ENCODE measurements at places on chromosomes 16 and 17.

DNA sequence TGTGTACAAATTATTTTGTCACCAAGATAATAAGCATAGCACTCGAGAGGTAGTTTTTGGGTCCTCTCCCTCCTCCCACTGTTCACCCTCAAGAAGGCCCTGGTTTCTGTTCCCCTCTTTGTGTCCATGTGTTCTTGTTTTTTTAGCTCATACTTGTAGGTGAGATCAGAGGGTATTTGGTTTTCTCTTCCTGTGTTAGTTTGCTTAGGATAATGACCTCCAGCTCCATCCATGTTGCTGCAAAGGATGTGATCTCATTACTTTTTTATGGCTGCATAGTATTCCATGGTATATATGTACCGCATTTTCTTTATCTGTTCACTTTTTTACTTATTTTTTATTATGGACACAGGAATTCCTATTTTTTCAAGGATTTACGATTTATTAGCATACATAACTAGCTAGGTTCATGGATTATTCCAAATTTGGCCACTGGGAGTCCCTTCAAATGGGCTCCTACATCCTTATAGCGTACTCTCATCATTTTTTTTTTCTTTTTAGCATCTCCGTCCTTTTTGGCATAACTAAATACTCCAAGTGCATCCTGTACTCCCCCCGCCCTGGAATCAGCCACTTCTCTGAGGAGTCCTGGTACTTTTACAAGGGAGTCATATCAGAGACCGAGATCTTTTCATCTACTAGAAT, 7.3 kb downstream of the TADA2A start:
- no peak for DNase-seq
- no peaks in the 10 kb centered on the region for H3K27me3 ChIP-seq
- H3K4me3 ChIP-seq, result no peak overlapping the region
- peaks cover 38% of the 10 kb centered on the region for H3K36me3 ChIP-seq
- no peak overlapping the region for H3K27ac ChIP-seq

GRCh38 chr16:2846511-2847310, 11.3 kb downstream of the PRSS22 start:
- peaks cover 7% of the 10 kb centered on the region for H3K27me3 ChIP-seq
- DNase-seq, result no peak
- H3K36me3 ChIP-seq, result no peaks in the 10 kb centered on the region
- no peak overlapping the region for H3K27ac ChIP-seq
- peaks cover 21% of the 10 kb centered on the region for H3K4me1 ChIP-seq

DNA sequence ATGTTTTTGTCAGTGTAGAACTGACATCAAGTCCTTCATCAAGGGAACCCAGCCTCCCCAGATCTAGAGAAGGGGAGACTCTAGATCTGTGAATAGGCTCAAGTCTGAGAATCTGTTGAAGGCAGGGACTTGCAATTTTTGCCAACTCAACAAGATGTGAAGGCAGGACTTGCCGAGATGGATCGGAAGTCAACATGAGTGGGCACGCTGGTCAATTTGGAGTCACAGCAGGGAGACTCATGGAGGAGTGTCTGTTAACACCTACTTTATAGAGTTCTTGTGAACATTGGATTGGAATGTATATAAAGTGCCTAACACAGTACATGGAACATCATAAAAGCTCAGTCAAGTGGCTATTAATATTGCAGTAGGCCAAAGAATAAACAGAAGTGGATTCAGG, 10.0 kb downstream of the ZNF689 start:
- no peak overlapping the region for H3K4me3 ChIP-seq
- DNase-seq, result no peak
- peaks cover 14% of the 10 kb centered on the region for H3K36me3 ChIP-seq
- no peaks in the 10 kb centered on the region for H3K27me3 ChIP-seq

DNA sequence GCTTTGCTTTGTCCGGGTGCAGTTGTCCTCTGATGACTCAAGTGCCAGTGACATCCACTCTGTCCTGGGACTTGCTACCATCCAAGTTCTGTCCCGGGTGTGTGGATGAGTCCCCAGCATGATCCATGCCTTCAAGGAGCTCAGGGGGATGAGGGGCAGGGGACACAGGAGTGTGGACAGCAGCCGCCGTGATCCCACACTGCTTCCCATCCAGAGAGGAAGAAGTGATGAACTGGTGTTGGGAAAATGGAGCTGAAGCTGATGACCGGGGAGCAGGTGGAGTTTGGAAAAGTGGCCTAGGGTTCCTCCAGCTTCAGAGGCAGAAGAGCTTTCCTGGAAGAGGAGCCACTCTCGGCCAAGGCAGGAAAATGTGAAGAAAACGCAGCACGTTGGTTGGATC, 249.6 kb upstream of the TNRC6C start:
- H3K27me3 ChIP-seq, result no peaks in the 10 kb centered on the region
- no peak for DNase-seq
- peaks cover 1% of the 10 kb centered on the region for H3K36me3 ChIP-seq
- H3K27ac ChIP-seq, result no peak overlapping the region
- H3K4me1 ChIP-seq, result no peaks in the 10 kb centered on the region
- H3K4me3 ChIP-seq, result no peak overlapping the region

DNA sequence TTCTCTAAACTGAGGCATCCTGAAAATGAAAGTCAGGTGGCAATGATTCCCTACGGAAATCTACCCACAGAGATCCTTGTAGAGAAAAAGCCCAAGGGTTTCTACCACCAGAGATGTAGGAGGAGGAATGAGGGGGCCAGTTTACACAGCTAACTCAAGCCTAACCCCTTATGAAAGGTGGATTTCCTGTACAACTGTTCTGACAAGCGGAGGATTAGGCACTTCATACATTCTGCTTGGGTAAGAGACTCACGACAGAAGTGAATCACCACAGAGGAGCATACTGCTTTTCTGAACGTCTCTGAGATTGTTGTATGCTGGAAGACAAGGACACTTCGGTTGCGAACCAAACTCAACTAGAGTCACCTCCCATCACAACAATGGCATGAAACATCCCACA, 72.7 kb downstream of the SMG6 start:
- H3K27ac ChIP-seq, result no peak overlapping the region
- peaks cover 17% of the 10 kb centered on the region for H3K4me1 ChIP-seq
- H3K27me3 ChIP-seq, result no peaks in the 10 kb centered on the region
- DNase-seq, result no peak

DNA sequence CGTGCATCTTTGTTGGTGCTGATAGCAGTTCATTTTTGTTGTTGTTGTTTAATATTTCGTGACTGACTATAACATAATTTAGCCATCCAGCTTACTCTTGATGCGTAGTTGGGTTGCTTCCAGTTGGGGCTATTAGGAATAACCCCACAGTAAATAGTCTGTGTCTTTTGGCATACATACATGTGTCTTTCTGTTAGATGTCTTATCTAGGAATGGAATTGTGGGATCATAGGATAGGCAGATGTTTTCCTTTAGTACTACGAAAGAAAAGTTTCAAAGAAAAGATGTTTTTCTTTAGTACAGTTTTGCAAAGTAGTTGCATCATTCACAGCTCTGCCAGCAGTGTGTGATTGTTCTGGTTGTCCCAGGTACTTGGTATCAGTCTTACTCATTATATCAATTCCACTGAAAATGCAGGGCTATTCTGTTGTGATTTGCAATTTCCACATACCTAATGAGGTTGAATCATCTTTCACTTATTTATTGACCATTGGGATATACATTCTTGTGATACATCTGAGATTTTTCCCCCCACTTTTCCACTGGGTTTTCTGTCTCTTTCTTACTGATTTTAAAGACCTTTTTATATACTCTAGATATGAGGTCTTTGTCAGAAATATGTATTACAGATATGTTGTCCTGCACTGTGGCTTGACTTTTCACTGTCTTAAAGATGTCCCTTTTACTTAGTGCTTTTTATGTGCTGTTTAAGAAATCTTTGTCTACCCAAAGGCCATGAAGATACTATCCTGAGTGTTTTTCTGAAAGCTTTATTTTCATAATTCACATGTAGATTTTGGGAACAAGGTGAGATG, 173.3 kb downstream of the MRTFB start:
- DNase-seq, result peak; percentile 14
- H3K27ac ChIP-seq, result peak overlapping the region; percentile 56
- H3K4me1 ChIP-seq, result peaks cover 9% of the 10 kb centered on the region
- H3K27me3 ChIP-seq, result no peaks in the 10 kb centered on the region
- no peak overlapping the region for H3K4me3 ChIP-seq

GRCh38 chr17:74435775-74436359, 4.0 kb downstream of the GPRC5C start:
- no peak overlapping the region for H3K4me3 ChIP-seq
- H3K36me3 ChIP-seq, result peaks cover 1% of the 10 kb centered on the region
- H3K27me3 ChIP-seq, result peaks cover 33% of the 10 kb centered on the region
- peaks cover 8% of the 10 kb centered on the region for H3K4me1 ChIP-seq
- no peak overlapping the region for H3K27ac ChIP-seq

- peaks cover 29% of the 10 kb centered on the region for H3K4me1 ChIP-seq
- H3K36me3 ChIP-seq, result peaks cover 13% of the 10 kb centered on the region
- no peak overlapping the region for H3K4me3 ChIP-seq
- H3K27ac ChIP-seq, result peak overlapping the region; percentile 66
Observed at GRCh38 chr17:42025191-42025579, 5.3 kb downstream of the NKIRAS2 start.

DNA sequence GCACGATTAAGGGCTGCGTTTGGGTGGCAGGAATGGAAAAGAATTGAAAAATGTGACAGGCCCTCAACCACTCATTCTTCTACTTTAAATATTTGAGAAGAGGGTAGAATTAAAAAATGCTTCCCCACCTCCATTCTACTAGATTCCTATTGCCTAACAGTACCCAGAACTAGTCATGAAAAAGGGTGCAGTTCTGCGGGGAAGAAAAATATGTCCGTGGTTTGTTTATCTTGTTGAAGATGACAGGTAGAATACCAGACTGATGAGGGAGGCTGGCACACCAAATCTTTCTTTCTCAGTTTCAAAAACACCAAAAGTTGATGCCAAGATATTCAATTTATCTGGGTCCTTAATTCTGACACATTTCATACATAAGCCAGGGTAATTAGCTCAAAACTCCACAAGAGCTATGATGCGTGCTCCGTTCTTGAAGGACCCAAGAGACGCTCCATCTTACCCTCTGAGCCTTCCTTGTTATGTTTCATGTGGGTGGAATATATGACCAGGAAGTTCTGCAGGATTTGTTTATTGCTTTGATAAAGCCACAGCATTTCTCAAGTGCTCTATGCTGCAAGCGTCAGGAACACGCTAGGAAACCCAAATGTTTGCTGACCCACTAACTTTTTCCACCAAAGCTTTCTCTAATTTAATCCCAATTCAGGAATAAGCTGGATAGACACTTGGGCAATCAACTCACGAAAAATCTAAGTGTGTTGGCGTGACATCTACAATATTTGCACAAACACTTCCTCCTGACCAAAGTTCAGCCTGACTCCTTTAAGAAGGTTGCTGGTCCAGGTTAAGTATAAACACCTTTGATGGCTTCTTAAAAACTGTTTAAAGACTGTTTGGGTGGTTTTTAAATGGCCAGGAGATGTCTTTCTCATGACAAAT, 20.6 kb upstream of the GAN start:
- no peak overlapping the region for H3K4me3 ChIP-seq
- no peak for DNase-seq
- no peak overlapping the region for H3K27ac ChIP-seq

GRCh38 chr16:1771864-1772361, 570 bp upstream of the NME3 start:
- H3K27ac ChIP-seq, result peak overlapping the region; percentile 91
- peak overlapping the region; percentile 93 for H3K4me3 ChIP-seq
- no peaks in the 10 kb centered on the region for H3K27me3 ChIP-seq
- no peak for DNase-seq
- H3K36me3 ChIP-seq, result peaks cover 15% of the 10 kb centered on the region

DNA sequence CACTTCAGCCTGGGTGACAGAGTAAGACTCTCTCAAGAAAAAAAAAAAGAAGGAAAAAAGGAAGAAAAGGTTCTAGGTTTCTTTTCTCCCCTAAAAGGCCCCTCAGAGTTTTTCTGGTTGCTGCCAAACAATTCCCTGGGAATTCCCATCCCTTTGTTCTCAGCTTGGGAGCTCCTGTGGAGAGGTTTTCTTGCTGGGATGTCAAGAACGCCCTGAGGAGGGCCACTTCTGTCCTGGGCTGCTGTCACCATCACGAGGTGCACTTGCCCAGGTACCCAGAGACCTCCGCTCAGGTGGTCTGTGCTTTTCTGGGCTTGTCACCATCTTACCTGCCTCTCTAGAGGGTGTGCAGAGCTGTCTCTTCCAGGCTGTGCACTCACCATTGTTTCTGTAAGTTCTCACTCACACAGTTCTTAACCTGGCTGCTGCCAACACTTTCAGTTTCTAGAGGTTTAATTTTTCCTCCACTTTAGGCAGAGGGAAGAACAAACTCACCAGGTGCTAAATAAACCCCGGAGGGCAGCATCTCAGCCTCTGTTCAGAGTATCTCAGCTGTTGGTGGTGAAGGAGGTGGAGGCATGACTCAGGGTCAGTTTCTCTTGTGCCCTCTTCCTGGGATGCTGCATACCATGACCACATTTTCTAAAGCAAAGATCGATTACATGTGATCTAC, 2.4 kb upstream of the COX6A2 start:
- H3K36me3 ChIP-seq, result no peaks in the 10 kb centered on the region
- H3K4me3 ChIP-seq, result no peak overlapping the region
- peaks cover 3% of the 10 kb centered on the region for H3K27me3 ChIP-seq

- no peak overlapping the region for H3K27ac ChIP-seq
- DNase-seq, result no peak
- peaks cover 17% of the 10 kb centered on the region for H3K4me1 ChIP-seq
Observed at GRCh38 chr16:30777591-30778297, 9.3 kb downstream of the ZNF629 start.

- no peak for DNase-seq
- no peaks in the 10 kb centered on the region for H3K36me3 ChIP-seq
- no peak overlapping the region for H3K27ac ChIP-seq
- H3K4me3 ChIP-seq, result no peak overlapping the region
Observed at GRCh38 chr16:710500-711075, 4.3 kb upstream of the METRN start.

GRCh38 chr17:32494621-32495358, 8.0 kb downstream of the CDK5R1 start:
- H3K4me3 ChIP-seq, result peak overlapping the region; percentile 38
- no peaks in the 10 kb centered on the region for H3K27me3 ChIP-seq
- H3K27ac ChIP-seq, result no peak overlapping the region
- no peak for DNase-seq

DNA sequence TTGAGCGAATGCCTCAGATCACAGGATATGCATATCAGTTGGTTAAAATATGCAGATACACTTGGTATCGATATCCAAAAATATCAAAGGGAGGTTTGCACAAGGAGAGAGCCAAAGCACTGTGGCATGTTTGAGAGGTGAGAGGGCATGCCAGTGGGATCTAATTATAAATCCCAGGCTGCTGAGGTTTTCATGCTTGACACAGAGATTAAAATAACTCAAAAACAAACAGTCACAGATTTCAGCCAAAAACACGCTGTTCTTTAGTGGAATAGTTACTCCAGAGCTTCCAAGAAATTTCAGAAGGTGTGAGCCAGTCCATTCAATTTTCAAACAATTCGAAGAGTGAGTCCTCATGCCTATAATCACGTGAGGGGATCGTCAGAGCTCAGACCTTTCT, 477.9 kb downstream of the SOX9 start:
- H3K27me3 ChIP-seq, result peaks cover 22% of the 10 kb centered on the region
- no peaks in the 10 kb centered on the region for H3K4me1 ChIP-seq
- H3K4me3 ChIP-seq, result no peak overlapping the region
- DNase-seq, result no peak

GRCh38 chr17:74922172-74922571, 883 bp downstream of the USH1G start:
- peaks cover 9% of the 10 kb centered on the region for H3K4me1 ChIP-seq
- H3K36me3 ChIP-seq, result no peaks in the 10 kb centered on the region
- peaks cover 44% of the 10 kb centered on the region for H3K27me3 ChIP-seq
- DNase-seq, result no peak
